Stimulated activated CD8-positive, alpha-beta memory T cell treated with anti-CD3 and anti-CD28 coated beads, Interleukin-2, amount 100 ng/mL, for 1 hour (primary cell): ENCODE measurements at places on chromosomes 7 and 10.

DNA sequence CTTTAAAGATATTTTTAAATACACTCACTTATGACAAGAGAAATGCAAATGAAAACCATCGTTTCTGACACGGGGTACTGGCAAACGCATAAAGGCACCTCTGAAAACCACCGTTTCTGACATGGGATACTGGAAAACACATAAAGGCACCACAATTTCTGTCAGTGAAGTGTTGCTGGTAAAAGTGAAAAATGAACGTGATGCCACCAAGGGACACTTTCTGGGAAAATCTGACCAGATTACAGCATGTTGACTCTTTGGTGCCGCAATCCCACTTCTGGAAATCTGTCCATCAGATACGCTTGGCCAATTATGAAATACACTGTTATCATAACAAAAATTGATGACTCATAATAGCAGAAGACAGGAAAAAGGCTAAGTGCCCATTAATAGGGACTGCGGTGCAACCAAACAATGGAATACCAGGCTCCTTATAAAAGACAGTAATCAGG, 131.7 kb downstream of the ZMYND11 start:
- DNase-seq: no peak

- no peak for DNase-seq
These were observed 48.9 kb downstream of the FHIP2A start for GRCh38 chr10:114870486-114870885.

DNA sequence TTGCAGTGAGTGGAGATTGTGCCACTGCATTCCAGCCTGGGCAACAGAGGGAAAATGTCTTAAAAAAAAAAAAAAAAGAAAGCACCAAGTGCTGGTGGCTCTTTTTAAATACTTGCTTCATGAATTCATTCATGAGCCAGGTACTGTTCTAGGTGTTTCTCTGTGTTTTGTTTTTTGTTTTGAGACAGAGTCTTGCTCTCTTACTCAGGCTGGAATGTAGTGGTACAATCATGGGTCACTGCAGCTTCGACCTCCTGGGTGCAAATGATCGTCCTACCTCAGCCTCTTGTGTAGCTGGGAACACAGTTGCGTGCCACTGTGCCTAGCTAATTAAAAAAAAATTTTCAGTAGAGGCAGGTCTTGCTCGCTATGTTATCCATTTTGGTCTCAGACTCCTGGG, 5.3 kb downstream of the STOX1 start:
- no peak for DNase-seq

- DNase-seq: no peak
These were observed 795.6 kb upstream of the GHITM start for GRCh38 chr10:83343676-83344075.
